ENCODE measurements at places on chromosomes 6 and 20.

GRCh38 chr6:161481786-161482516 lies 208.1 kb upstream of the AGPAT4 start:
- no peak for DNase-seq

GRCh38 chr6:51323056-51323455 lies 504.4 kb downstream of the TFAP2B start:
- DNase-seq, result no peak

- DNase-seq, result no peak
These were observed 164.5 kb downstream of the CD83 start for GRCh38 chr6:14281811-14282660.

- peak; percentile 41 for DNase-seq
These were observed at the start of gene BMP2 for GRCh38 chr20:6767536-6768227. Gene BMP2 (plus strand): TSS chr20:6767686. CDS start chr20:6770127, 2,441 bp downstream.

- no peak for DNase-seq
These were observed 255.9 kb upstream of the RIN2 start for GRCh38 chr20:19502169-19502568.

DNA sequence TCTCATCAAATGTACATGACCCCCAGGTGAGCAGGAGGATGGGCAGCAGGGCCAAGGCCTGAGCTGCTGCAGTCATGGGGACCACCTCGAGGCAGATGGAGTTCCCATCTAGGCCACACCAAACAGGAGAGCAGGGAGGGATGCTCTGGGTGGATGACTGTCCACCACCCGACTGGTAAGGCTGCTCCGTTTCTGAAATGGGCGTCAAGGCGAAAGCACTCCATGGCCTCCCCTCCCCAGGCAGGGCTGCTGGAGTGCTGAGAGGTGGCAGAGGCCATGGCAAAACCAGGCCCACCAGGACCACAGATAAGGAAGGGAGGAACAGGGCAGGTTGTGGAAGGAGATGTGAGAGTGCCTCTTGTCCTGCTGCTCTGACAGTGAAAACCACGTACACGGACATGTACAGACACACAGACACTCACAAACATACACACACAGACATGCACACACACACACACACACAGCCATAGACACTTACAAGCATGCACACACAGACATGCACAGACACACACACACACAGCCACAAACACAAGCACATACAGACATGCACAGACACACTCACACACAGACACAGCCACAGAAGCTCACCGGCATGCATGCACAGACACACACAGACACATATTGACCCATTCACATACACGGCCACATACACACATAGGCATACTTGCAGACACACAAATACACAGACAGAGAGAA lies 93.2 kb downstream of the PSMG4 start:
- DNase-seq, result no peak

GRCh38 chr6:147621263-147621662 lies 112.8 kb downstream of the SAMD5 start:
- no peak for DNase-seq

DNA sequence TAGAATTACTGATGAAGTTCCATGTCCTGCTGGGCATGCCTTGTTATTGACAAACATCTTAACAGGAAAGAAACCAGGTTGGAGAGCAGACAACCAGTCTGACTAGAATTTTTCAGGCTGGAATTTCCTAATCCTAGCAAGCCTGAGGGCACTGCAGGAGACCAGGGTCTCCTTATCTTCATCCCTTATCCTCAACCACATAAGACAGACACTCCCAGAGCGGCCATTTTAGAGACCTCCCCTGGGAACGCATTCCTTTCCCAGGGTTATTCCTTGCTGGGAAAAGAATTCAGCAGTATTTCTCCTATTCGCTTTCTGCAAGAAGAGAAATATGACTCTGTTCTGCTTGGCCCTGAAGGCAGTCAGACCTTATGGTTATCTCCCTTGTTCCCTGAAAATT lies 803.7 kb downstream of the GRIK2 start:
- no peak for DNase-seq

GRCh38 chr6:160239929-160240690 lies 18.5 kb downstream of the SLC22A2 start:
- DNase-seq, result no peak
